ENCODE measurements at places on chromosomes 6 and 20.

GRCh38 chr6:159203304-159204005, 34.3 kb downstream of the FNDC1 start:
- DNase-seq = no peak

DNA sequence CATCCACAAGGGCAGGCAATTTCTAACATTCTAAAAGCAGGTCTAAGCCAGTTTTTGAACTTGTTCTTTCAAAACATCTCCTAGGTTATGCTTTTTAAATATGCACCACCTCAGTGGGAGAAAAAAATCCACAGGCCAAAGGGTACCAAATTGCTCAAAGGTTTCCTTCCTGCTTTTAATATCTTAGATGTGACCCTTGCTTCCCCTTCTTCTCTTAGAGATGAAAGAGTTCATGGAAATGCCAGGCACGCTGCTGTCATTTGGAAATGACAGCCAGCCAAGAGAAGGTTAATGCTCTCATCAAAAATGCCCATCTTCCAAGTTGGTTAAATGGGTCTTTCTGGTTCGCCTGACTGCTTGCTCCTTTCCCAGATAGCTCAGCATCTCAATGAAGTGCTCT, 497.1 kb downstream of the CD83 start:
- no peak for DNase-seq

GRCh38 chr6:73050706-73051105, 174.6 kb downstream of the KHDC1L start:
- no peak for DNase-seq

- DNase-seq = no peak
Measured at GRCh38 chr6:153781306-153781705, 257.7 kb upstream of the OPRM1 start.

GRCh38 chr20:21729316-21729715, 23.9 kb downstream of the PAX1 start:
- DNase-seq = no peak

GRCh38 chr6:33610779-33611732, 10.1 kb upstream of the ITPR3 start:
- no peak for DNase-seq

DNA sequence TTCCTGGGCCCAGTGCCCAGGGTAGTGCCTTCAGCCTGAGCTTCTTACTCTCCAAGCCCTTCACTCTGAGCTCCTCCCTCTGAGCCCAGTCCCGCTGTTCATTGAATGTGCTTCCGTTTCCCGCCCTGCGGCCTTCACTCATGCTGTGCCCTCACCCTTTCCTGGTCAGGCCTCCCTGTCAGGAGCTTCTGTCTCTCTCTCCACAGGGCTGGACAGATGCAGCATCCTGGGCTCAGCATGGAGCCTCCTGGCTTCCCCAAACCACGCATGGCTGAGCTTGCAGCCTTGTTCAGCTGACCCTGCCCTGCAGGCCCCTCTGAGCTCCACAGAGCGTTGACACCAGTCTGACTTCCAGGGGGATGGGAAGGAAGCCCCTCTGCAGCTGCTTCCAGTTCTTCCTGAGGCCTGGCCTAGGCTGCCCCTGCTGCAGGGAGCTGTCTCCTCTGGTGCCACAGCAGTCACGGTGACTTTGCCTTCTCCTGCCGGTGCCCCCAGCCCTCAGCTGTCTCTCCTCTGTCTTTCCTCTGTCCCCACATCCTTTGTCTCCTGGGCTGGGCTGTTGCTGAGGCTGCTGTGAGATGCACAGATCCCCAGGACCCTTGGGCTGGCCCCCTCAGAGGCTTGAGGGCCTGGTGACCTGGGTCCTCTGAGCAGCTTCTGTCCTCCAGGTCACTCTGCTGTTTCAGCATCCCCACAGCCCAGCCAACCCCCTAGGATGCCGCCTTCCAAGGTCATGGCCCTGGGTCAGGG, 7.9 kb upstream of the MYT1 start:
- no peak for DNase-seq

DNA sequence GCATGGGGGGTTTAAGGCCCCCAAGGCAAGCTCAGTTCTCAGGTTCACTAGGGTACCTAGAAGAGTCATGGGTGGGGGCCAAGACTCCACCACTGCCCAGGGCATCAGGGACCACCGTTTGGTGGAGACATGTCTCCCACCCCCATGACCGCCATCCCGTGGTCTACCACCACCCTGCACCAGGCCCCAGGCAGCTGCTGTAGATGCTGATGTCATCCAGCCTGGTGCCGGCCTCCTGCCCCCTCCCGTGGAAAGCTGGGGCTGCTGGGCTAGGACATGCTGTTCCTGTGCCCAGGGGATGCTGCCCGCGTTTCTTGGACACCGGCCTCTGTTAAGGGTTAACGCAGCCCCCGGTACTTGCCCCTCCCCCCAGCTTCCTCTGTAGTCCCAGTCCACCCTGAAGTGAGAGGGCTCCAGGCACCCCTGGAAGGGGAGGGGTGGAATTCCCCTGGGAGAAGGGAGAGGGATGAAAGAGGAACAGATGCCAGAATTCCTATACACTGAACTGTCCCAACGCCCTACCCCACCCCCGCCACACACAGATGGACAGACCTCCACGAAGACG, 587 bp downstream of the IP6K3 start:
- no peak for DNase-seq

DNA sequence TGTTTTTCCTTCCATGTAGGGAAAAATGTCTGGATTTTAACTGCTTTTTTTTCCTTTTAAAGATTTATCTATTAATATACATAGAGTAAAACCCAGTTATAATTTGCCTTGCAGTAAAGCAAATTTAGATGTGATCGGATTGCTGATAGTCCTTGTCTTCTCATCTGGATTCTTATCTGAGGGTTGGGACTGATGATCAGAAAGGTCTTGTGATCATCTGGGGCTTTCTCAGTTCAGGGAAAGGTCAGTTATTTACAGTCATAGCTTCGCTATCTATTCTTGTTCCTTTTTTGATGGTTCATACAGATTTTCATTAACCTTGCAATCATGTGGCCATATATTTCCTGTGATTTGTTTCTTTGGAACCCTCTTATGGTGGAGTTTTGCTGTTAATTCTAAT, 63.8 kb upstream of the CLDN20 start:
- no peak for DNase-seq

DNA sequence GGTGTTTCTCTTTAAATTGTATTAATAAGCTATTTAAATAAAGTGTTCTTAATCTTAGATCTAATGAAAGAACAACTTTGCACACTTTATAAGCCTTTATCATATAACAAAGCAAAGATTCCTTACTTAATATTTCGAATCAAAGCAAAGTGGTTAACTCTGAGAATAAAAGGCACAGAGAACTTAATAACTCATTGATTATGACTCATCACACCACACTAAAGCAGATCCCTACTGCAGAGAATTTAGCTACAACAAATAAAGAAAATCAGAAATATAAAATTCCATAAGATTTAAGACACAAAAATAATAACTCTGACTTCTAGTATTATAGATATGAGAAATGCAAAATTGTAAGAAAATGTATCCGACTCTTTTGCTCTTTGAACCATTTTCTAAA, 135.6 kb upstream of the RUNX2 start:
- no peak for DNase-seq

- no peak for DNase-seq
Measured at GRCh38 chr20:50913690-50914375, 17.4 kb downstream of the ADNP start.

DNA sequence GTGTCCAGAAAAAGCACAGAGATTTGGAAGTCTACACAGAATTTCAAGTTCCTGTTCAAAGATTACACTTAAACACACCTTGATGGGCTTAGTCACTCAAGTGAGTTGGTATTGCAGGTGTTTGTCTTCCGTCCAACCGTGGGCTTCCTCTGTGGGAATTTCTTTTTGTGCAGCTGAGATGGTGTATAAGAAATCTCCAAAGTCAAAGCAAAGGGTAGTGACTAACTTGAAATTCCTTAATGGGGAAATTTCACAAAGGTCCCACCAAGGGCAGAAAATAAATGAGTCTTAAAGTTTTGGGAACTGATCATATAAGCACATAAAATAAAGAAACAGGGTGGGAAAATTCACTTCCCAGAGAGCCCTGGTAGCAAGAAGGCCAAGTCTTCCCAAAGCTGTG, 102.0 kb upstream of the TNFAIP3 start:
- DNase-seq = no peak

DNA sequence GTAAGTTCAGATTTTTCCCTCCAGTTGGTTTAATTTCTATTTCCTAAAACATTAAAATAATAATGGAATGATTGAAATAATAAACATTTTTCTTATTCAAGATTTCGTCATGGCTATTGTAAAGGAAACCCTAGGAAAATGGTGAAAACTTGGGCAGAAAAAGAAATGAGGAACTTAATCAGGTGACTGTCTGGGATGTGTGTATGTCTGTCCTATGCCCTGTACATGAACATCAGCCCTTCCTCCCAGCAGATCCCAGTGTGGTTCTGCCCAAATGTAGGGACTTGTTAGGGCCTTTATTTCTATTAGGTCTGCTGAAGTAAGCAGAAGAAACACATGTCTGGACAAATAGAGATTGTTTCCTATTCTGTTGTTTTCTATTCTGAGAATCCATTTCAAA, 13.1 kb downstream of the RIOK1 start:
- no peak for DNase-seq

GRCh38 chr6:16472349-16473069, 234.1 kb downstream of the GMPR start:
- DNase-seq = no peak

DNA sequence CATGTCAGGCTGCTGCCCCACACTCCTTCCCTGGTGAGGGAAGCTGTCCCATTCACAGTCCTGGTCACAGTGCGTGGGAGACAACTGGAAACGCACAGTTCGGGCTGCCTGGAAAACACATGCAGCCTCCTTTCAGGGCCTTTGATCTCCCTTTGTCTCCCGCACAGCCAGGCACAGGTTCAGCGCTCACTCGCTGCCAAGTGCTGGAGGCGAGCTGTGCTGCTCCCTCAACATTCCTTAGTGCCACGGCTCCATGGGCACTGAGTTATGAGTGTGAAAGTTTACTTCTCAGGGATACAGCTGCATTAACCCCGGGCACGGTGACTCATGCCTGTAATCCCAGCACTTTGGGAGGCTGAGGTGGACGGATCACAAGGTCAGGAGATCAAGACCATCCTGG, 9.1 kb downstream of the YTHDF1 start:
- no peak for DNase-seq

GRCh38 chr6:42440778-42441696, 10.7 kb downstream of the TRERF1 start:
- DNase-seq = no peak

DNA sequence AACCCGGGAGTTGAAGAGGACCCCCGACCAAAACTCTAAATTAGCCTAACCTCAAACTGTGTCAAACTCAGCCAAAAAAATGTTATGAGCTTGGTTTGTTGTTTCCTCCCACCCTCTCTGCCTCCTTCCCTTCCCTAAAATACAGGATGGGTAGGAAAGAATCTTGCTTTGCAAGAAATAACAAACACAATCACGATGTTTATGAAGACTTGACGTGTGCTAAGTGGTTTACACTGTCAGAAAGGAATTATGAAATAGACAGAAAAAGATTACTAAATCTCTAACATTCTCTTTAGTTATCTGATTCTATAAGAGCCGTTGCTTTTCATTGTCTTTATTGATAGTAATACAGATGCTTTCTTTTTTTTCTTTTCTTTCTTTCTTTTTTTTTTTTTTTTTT, 285.1 kb downstream of the BMP7 start:
- DNase-seq = no peak

DNA sequence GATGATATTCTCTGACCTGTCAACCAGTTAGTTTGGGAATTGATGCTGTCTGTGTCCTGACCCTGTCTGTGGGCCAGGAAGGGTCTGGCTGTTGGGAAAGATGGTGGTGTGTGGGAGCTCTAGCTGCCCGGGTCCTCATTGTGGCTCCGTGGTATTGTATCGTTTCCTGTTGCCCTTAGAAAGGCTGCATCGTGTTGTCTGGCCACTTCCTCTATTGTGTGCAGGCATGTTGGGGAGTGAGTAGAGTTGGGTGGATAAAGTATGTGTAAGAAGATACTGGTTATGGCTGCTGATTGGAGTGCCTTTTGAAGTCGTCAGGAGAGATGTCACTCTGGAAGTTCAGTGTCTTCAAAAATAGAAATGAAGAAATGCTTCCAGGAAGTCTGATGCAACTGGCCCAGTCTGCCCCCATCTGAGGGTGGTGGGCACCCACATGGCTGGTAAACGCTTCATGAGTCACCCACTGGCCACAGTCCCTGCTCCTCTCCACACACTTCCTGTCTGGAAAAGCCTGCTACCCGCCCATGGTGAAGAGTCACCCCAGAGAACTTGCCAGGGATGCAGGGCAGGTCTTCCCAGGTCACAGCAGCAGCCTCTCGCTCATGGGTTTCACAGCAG, 27.9 kb downstream of the PPARD start:
- no peak for DNase-seq

DNA sequence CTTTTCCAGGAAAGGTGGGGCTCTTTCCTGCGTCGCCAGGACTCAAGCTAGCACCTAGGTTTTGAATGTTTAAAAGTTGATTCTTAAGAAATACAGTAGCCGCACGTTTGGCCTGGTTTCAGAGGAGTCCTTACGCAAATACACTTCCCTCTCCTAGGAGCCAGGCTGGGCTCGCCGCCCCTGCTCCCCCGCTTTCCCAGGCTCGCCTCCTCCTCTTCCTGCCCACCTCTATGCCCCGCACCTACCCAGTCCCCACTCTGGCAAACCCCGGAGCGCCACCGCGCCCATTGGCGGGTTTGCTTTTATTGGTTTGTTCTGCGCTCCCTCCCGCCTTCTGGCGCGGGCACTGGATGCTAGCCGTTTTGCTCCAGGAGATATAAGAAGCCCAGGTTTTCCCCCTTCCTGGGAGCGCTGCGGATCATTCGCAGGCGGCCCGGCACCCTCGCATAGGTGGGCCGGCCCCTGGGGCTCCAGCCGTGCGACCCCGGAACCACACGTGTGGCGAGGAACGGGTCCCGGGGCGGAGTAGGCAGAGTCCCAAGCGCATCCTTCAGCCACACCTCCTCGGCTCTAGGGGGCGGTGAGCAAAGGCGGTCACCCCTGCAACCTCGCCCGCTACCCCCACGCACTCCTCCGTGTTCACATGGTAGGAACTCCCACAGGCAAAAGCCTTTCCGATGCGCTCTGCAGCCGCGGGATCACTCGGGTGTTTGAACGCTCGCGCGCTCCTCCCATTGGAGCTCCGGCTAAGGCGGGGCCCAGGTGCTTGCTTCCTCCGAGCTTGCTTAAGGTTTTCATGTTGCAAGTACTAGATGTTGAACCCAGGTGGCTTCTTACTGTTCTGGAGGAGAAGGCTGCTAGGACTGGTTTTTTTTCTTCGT, 119.0 kb downstream of the RTN4IP1 start:
- DNase-seq = no peak

DNA sequence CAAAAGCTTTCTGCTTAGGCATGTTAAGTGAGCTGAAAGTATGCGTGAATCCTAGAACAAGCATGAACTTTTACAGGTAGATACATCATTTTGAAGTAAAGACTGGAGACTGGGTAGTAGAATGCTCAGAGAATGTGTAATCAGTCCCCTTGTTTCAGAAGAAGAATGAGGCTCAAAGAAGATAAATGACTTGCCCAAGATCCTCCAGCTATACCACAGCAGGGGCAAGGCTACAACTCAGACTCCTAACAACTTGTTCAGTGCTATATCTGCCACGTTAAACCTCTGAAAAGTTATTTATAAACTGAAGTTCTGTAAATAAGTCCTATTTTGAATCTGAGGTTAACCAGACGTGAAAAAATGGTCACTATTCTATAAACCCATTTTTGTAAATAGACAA, 2.9 kb downstream of the RIPOR2 start:
- no peak for DNase-seq

GRCh38 chr6:151536188-151536479, 42.3 kb downstream of the CCDC170 start:
- DNase-seq = no peak

GRCh38 chr6:31734821-31735406, 1.4 kb downstream of the CLIC1 start:
- DNase-seq = no peak

GRCh38 chr20:8800089-8800488, 268.8 kb upstream of the PLCB4 start:
- no peak for DNase-seq
